Activated T-cell treated with anti-CD3 and anti-CD28 coated beads, Interleukin-2, amount 50 U/mL, for 72 hours (primary cell): ENCODE measurements at places on chromosomes 2 and 18. TPM values are rescaled to one million over a fixed set of nuclear protein-coding genes. Genes with fewer than 3 reads are reported as not detected.
A peak's percentile ranks its signal among the peaks of the same experiment; 100 is the strongest.

- peak; percentile 33 for DNase-seq
- peak overlapping the region; percentile 74 for H3K27ac ChIP-seq
- H3K4me3 ChIP-seq = peak overlapping the region; percentile 68
- H3K4me1 ChIP-seq = peaks cover 61% of the 10 kb centered on the region
These were observed 1.6 kb upstream of the LPIN1 start for GRCh38 chr2:11744631-11745394.

GRCh38 chr2:118459426-118459825 is 371.2 kb downstream of the INSIG2 start:
- DNase-seq = no peak
- no peaks in the 10 kb centered on the region for H3K36me3 ChIP-seq
- no peak overlapping the region for H3K4me3 ChIP-seq
- H3K4me1 ChIP-seq = no peaks in the 10 kb centered on the region
- H3K27me3 ChIP-seq = no peaks in the 10 kb centered on the region

GRCh38 chr2:38709567-38710194 is 41.5 kb downstream of the SRSF7 start:
- peak overlapping the region; percentile 87 for H3K4me3 ChIP-seq
- H3K4me1 ChIP-seq = peaks cover 71% of the 10 kb centered on the region
- no peaks in the 10 kb centered on the region for H3K27me3 ChIP-seq
- peaks cover 48% of the 10 kb centered on the region for H3K36me3 ChIP-seq

DNA sequence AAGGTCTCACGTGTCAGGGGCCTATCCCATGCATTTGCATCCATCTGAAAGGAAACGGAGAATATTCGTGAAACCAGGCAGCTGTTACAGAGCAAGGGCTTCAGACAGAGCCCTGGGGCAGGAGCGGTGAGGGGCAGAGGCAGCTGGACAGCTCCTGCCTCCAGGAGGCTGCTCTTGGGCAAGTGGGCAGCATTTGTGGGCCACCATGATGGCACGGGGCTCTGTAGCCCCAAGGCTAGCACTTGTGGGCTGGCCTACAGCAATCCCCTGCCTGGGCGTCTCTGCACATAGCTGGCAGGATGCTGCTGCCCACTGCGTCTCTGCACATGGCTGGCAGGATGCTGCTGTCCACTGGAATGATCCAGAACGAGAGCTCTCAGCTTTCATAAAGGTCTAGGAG is 52.8 kb upstream of the PTMA start:
- H3K36me3 ChIP-seq = no peaks in the 10 kb centered on the region
- no peak overlapping the region for H3K27ac ChIP-seq
- H3K27me3 ChIP-seq = no peaks in the 10 kb centered on the region
- no peak overlapping the region for H3K4me3 ChIP-seq

DNA sequence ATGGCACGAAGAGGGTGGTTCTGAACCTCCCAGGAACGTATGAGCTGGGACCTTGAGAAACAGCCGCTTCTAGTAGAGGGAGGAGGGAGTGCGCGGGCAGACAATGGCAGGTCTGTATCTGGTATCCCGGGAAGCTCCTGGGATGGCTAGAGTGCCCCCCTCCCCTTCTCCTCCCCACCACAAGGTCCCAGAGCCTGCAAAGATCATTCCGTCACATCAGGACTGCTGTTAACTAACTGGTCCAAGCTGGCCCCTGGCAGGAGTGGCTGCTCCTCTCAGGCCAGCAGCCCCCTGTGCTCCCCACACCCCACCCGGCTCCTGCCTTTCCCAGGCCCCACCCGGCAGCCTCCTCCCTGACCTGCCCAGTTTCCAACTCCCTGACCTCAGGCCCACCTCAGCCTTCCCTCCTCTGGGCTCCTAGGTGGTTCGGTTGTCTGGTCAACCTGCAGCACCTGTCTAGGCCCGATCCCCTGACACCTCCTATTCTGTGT is 75.0 kb downstream of the TPO start:
- no peaks in the 10 kb centered on the region for H3K27me3 ChIP-seq
- DNase-seq = no peak
- H3K36me3 ChIP-seq = no peaks in the 10 kb centered on the region
- no peak overlapping the region for H3K27ac ChIP-seq

- H3K4me1 ChIP-seq = peaks cover 35% of the 10 kb centered on the region
- DNase-seq = no peak
- H3K27ac ChIP-seq = no peak overlapping the region
- H3K4me3 ChIP-seq = peak overlapping the region; percentile 46
These were observed 1.7 kb upstream of the PRKD3 start for GRCh38 chr2:37326285-37326684.

DNA sequence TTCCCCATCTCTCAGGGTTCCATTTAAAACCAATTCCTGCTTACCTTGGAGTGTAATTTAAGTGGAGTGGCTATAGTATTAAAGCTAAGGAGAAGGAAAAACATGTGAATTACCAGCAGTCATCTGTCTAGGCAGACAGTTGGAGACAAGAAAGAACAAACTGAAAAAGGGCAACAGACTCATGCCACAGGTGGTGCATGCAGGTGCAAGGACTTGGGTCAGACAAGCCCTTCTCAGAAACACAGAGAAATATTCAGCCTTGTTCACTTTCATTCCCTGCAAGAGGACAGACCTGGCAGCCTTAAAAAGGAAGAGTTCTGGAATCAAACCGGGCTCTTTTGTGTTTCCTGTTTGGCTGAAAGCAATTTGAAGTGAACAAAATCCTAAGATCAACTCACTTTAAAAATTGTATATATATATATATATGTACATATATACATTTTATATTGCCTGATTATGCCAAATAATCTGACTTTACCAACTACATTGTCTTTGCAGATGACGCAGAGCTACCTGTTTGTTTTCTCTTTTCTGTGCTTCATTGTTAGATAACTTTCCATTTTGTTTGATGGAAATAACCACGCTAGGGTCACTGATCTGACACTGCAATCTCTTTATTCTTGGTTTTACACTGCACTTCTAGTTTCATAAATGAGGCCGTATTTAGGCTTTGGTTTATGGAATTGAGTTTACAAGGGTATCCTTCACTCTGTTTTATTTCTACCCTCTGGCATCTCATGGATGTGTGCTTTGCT is 35.1 kb upstream of the VPS54 start:
- H3K36me3 ChIP-seq = no peaks in the 10 kb centered on the region
- H3K27ac ChIP-seq = no peak overlapping the region
- H3K27me3 ChIP-seq = no peaks in the 10 kb centered on the region
- peaks cover 44% of the 10 kb centered on the region for H3K4me1 ChIP-seq
- no peak for DNase-seq
- no peak overlapping the region for H3K4me3 ChIP-seq

DNA sequence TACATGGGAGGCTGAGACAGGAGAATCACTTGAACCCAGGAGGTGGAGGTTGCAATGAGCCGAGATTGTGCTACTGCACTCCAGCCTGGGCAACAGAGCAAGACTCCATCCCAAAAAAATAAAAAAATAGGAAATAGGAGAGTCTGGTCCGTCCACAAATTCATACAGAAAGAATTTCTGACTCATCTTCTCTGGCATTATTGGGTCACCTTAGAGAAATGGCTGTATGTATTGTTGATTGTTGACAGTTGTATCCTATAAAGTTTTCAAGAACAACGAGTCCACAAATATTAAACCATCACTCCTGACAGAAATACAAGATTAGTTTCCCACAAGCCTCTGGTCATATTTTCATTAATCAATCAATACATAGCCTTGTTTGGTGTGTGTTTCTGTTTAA is 20.4 kb downstream of the RBM43 start:
- H3K4me1 ChIP-seq = peaks cover 10% of the 10 kb centered on the region
- no peaks in the 10 kb centered on the region for H3K27me3 ChIP-seq
- no peak for DNase-seq
- no peak overlapping the region for H3K4me3 ChIP-seq
- H3K27ac ChIP-seq = no peak overlapping the region

DNA sequence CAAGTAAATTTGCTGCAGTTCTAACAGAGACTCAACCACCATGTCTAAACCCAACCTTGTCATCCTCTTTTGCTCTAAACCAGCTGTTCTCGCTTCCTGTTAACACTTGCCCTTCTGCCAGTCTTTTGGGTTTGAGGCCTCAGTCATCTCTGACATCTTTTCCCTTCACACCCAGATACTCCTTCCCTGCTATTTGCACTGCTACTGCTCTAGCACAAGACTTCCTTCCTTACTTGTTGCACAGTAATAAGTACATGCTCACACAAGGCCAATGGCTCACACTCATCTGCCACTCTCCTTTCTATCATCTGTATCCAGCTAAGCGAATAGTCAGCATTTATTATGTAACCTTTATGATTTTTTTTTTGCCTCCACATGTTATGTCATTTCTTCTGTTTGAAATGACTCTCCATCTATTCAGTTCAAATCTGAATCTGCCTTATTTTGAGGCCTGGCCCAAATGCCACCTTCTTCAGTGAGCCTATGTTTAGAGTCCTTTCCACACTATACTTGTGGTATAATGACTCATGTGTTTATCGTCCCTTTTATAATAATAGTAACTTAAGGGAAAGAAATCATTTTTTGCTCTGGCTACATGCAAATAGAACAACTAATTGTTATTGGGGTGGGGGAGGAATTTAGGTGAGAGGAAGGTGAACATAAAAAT is 22.5 kb upstream of the CDKL4 start:
- H3K27ac ChIP-seq = peak overlapping the region; percentile 9

- no peak overlapping the region for H3K27ac ChIP-seq
- H3K4me1 ChIP-seq = no peaks in the 10 kb centered on the region
- no peak overlapping the region for H3K4me3 ChIP-seq
- no peaks in the 10 kb centered on the region for H3K36me3 ChIP-seq
These were observed 648.3 kb upstream of the PKDCC start for GRCh38 chr2:41399437-41400087.

GRCh38 chr2:232085826-232086425 is 124.4 kb downstream of the DIS3L2 start:
- peaks cover 8% of the 10 kb centered on the region for H3K36me3 ChIP-seq
- no peaks in the 10 kb centered on the region for H3K27me3 ChIP-seq
- H3K4me1 ChIP-seq = no peaks in the 10 kb centered on the region
- no peak for DNase-seq
- H3K4me3 ChIP-seq = no peak overlapping the region

DNA sequence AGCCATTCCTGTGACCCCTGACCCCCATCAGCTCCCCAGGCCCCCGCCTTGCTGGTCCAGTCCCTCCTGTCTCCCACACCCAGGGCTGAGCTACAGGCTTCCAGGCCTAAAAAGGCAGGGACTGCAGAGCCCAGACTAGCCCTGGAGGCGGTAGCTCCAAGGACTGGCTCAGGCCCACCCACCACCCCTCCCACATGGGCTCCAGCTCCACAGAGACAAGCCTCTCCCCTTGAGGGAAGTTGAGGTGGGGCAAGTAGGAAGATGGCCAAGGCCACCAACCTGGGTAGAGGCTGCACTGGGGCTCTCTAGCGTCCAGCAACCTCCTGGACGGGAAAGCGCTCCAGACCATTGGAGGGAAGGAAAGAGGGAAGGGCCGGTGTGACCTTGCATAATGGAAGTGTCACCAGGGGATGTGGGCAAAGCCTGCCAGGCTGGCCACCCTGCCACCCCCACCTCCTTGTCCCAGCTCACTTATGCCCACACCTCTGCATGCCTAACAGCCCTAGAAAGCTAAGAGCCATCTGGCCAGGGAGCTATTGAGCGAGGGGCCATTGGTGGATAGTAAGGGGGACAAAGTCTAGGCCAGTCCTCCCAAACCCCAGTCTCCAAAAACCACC is 63.1 kb downstream of the TNS1 start:
- H3K36me3 ChIP-seq = no peaks in the 10 kb centered on the region
- H3K27me3 ChIP-seq = peaks cover 10% of the 10 kb centered on the region
- no peak overlapping the region for H3K4me3 ChIP-seq
- no peaks in the 10 kb centered on the region for H3K4me1 ChIP-seq
- DNase-seq = no peak
- H3K27ac ChIP-seq = no peak overlapping the region

DNA sequence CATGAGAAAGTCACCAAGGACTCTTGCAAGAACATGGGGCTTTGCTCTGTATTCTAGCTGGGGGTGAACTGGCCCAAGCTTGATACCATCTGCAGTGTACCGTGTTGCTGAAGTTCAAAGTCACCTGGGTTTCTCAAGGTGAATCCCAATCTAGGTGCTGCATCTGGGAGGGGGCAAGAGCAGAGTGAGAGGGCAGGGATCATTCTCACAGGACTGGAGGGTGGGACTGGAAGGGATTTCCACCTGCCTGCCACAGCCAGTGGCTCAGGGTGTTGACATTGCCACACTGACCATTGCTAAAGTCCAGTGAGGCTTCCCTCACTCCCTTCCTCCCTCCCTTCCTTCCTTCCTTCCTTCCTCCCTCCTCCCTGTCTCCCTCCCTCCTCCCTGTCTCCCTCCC is 98.7 kb downstream of the MYCN start:
- H3K27me3 ChIP-seq = peaks cover 7% of the 10 kb centered on the region
- no peak overlapping the region for H3K27ac ChIP-seq
- no peak for DNase-seq
- no peaks in the 10 kb centered on the region for H3K36me3 ChIP-seq
- no peak overlapping the region for H3K4me3 ChIP-seq
- no peaks in the 10 kb centered on the region for H3K4me1 ChIP-seq

DNA sequence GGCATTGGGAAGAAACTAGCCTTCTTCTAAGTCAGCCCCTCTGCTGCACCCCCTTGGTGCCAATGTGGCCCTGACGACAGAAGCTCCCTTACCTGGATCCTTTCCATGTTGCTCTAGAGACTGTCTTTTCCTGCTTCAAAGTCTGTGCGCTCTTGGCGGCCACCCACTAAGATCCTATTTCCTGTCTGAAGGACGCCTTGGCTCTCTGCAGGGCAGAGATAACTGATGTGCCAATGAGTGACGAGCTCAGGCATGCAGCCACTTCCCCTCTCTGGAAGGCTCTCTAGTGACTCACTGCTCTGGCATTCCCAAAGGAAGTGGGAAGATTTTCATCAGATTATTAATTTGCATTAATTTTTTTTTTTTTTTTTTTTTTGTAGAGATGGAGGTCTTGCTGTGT is 273.5 kb downstream of the CDH20 start:
- peaks cover 46% of the 10 kb centered on the region for H3K27me3 ChIP-seq
- no peaks in the 10 kb centered on the region for H3K36me3 ChIP-seq
- no peaks in the 10 kb centered on the region for H3K4me1 ChIP-seq
- H3K4me3 ChIP-seq = no peak overlapping the region

DNA sequence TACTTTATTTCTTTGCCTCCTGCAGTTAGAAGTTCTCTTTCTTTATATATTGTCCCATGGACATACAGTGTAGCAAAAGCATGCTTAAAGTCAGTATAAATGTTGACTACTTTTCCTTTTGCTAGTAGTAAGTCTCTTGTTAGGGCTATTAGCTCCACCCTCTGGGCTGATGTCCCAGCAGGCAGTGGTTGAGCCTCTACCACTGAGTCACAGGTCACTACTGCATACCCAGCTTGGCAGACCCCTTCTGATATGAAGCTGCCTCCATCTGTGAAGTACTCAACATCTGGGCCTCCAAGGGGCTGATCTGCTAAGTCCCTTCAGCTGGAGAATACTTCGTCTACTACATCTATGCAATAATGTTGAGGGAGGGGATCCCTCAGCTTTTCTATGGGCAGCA is 61.0 kb upstream of the SLC35G4 start:
- no peaks in the 10 kb centered on the region for H3K36me3 ChIP-seq
- peaks cover 1% of the 10 kb centered on the region for H3K4me1 ChIP-seq
- H3K4me3 ChIP-seq = no peak overlapping the region
- H3K27ac ChIP-seq = no peak overlapping the region
- peaks cover 3% of the 10 kb centered on the region for H3K27me3 ChIP-seq

GRCh38 chr2:65551528-65551927 is 119.1 kb upstream of the SPRED2 start:
- DNase-seq = no peak
- H3K36me3 ChIP-seq = no peaks in the 10 kb centered on the region
- H3K4me1 ChIP-seq = peaks cover 28% of the 10 kb centered on the region
- no peak overlapping the region for H3K27ac ChIP-seq
- no peak overlapping the region for H3K4me3 ChIP-seq

The CAD gene
- total RNA-seq = 64.5 TPM

The CGREF1 gene
- 2.4 TPM for total RNA-seq

The PPIG gene
- total RNA-seq = 80.0 TPM

The RGPD4 gene
- not detected for total RNA-seq

The SNORC gene
- 4.1 TPM for total RNA-seq

The GAL3ST2 gene
- 0.82 TPM for total RNA-seq

The MBOAT2 gene
- 7.7 TPM for total RNA-seq

The CMPK2 gene
- 5.7 TPM for total RNA-seq

The PIEZO2 gene
- total RNA-seq = not detected
